Activated CD4-positive, alpha-beta T cell treated with anti-CD3 and anti-CD28 coated beads for 1 hour (primary cell): ENCODE measurements at places on chromosomes 16 and 17.

DNA sequence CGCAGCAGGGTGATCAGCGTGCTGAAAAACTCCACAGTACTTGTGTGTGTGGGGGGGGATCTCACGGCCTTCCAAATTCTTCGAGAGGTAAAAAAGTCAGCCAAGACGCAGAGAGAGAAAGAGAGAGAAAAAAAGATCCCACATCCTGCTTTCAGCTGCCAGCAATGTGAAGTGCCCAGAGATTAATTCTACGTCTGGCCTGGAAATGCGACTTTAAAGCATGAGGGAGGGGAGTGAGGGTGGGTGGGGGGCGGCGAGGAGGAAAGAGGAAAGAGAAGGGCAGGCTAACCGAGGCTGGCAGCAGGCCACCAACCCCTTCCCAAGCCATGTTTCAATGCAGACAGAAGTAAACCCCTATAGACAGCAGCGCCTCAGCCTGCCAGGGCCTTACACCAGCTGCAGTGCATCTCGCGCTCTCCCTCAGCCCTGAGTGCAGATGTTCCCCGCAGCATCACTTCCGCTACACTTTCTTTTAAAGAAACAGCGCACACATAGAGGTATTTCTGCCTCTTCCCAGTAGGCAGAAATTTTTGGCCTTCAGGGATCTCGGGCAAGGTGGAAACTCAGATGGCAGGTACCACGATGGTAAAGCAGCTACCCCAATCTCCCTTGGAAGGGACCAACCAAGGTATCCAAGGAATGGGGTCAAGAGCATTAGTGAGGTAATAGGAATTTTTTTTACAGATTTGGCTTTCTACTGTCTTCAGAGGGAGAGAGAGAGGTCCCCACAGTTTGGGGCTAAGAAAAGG, 87.8 kb downstream of the SMG6 start:
- peak; percentile 48 for DNase-seq

DNA sequence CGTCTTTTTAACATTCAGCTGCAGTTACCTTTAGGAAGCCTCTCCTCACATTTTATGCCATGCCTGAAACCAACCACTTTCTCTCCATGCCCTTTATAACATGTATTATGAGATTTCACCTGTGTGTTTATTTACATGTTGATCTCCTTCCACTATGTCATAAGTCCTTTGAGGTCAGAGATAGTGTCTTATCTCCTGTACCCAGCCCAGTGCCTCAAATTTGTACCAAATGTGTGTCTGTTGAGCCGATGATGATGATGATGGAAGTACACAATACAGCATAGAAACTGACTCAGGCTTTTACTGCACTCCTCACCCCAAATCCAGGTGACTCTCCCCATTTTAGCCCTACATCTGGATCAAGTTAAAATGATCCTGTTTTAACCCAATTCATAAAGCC, 179.5 kb upstream of the CACNG5 start:
- DNase-seq: no peak

DNA sequence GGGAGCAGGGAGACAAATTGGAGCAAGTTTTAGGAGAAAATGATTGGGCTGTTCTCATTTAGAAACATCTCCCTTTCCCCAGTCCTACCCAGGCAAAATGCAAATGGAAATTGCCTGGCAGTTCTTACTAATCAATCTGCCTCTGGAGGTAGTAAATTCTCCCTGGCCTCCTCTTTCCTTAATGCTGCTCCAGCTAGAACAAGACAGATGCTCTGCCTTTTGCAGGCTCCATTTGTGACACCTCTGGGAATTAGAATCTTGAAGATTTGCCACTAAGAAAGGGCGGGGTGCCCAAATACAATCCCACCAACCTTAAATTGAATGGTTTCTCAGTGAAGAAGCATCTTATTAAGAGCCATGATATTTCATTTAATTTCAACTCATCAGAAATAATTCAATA, 377.7 kb upstream of the CDH11 start:
- no peak for DNase-seq

GRCh38 chr17:4938688-4939545, 929 bp downstream of the SLC25A11 start:
- no peak for DNase-seq

- DNase-seq: no peak
Measured at GRCh38 chr17:47996201-47996600, 25.3 kb downstream of the CDK5RAP3 start.

DNA sequence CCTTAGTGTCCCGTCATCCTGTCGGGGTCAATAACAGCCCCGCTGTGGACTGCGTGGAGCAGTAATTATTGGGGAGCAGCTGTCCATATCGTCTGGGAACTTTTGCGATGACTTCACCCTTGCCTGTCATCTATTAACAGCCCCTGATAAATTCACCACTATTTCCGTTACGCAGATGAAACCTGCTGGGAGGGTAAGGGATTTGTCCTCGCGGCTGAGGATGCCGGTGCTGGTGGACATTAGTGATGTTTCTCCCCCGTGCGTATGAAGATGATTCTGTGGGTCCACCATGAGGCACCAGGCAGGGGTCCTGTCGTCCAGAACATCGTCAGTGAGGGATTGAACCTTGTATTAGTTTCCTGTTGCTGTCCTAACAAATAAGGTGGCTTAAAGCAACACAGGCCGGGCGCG, 1.0 kb downstream of the FLYWCH2 start:
- DNase-seq: no peak

DNA sequence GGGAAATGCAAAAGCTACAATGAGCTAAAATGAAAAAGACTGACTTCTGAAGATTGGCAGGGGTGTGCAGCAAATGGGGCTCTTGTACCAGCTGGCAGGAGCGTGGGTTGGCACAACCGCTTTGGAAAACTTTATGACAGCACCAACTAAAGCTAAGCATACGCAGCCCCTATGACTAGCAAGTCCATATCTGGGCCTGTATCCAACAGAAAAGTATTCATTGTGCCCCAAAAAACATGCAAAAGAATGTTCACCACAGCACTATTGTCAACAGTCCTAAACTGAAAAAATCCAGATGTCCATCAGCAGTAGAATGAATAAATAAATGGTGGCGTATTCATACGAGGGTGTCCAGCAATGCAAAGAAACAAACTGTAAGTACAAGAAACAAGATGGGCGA, 22.6 kb upstream of the ITGA3 start:
- DNase-seq: no peak

DNA sequence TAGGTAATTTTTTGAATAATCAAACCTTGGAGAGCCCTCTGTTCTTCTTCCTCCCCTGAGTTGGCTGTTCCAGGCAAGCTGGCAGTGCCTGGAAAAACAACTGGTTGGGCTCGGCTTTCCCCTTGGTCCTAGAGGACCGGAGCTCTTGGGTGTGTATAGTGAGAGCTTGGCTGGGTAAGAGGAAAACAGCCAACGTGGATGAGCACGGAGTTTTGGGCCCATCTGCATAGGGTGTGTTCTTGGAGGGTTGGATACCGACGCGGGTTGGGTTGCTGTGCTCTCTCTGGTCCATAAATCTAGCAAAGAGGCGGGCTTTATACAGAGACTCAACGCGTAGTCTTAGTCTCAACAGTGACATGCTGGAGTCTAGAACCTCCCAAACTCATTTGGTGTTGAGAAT, 23.2 kb downstream of the ITGB3 start:
- DNase-seq: no peak

DNA sequence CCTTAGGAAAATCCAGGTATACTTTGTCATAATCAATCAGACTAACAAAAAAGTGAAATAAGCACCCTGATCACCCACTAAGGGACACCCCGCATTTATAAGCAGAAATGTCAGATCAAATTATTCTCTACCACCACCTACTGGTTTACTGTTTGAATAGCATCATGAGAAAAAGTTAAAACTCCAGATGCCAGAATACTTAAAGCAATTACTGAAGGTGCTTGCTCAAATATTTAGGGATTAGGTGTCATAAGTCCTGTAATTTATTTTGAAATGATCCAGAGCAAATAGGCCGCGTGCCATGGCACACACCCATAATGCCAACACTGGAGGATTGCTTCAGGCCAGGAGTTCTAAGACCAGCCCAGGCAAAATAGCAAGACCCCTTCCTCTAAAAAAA, 2.3 kb downstream of the TOP2A start:
- DNase-seq: no peak

DNA sequence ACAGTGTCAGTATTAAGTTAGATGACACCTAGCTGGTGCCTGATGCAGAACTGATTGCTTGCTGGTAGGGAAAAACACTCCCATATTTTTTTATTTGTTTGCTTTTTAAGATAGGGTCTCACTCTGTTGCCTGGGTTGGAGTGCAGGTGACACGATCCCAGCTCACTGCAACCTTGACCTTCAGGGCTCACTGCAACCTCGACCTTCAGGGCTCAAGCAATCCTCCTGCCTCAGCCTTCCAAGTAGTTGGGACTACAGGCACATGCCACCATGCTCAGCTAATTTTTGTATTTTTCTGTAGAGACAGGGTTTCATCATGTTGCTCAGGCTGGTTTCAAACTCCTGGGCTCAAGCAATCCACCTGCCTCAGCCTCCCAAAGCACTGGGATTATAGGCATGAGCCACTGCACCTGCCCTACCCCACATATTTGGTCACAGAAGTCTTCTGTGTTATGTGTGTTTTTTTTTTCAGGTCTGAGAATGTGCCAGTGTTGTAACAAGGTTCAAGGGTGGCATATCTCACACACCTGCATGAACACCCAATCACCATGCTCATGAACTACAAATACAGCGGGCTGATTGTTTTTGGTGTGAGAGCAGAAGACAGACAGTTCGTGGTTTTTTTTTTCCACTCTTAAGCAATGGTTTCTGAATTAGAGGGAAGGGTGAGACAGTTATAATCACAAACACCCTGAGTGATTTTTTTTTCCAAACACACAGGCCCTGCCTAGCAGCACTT, 22.8 kb downstream of the SPAG9 start:
- no peak for DNase-seq

DNA sequence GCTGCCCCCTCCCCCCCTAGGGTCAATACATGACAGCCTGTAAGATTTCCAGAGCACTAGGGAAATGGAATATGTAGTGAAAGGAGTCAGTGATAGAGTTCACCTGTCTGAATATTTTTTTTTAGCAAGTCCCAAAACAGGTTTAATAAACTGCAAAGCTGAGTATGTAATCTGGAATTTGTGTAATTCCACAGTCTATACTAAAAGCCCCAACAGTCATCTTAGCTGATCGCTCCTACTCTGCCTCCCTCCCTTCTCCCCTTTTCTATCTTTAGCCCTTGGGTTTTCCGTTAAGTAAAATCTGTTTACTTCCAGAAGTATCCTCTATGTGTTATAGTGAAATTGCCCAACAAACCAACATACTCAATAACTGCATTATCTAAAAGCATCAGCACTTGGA, 3.5 kb downstream of the CDH13 start:
- DNase-seq: no peak

DNA sequence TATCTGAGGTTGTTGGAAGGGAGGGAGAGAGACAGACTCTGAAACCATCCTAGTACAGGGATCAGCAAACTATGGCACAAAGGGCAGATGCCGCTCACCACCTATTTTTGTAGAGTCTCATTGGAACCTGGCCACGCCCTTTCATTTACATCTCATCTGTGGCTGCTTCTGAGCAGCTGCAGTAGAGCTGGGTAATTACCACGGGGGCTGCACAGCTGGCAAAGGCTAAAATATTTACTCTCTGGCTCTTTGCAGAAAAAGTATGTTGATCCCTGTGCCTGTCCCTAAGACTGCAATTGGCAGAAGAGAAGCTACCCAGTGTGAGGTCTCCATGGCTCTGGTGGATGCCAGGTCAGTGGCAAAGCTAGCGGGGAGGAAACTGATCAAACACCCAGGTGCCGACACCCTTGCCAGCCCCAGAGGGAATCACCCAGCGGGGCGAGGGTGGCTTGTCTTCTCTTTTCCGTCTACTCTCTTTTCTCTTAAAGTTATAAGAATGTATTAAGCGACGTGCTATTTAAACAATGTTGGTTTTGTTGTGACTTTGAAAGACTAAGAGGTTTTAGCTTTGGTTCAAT, 14.0 kb downstream of the CEP295NL start:
- no peak for DNase-seq

DNA sequence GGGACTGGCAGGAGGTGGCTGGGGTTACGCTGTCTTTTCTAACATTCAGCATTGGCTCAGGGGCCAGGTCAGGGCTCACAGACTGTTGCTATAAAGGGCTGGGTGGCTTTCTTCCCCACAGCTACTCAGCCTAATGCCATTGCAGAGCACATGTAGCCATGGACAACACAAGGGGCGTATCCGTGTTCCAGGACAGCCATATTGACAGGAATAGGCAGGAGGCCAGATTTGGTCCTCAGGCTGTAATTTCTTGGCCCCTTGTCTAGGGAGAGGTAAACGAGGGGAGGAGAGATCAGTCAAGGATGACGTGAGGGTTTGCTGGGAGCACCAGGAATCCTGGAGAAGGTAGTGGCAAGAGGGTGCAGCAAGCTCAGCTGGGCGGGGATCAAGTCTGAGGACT, 21.2 kb upstream of the MYO15B start:
- no peak for DNase-seq

- DNase-seq: no peak
Measured at GRCh38 chr17:74194682-74195081, 8.8 kb upstream of the RPL38 start.

GRCh38 chr16:74936902-74937560, 47.9 kb downstream of the WDR59 start:
- no peak for DNase-seq

DNA sequence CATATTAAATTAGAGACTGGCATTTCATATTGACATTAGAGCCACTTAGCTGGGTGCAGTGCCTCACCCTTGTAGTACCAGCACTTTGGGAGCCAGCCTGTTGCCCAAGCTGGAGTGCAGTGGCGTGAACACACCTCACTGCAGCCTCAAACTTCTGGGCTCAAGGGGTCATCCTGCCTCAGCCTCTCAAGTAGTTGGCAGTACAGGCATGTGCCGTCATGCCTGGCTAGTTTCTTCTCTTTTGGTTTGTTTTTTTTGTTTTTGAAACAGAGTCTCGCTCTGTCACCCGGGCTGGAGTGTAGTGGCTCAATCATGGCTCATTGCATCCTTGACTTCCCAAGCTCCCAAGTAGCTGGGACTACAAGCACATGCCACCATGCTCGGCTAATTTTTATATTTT, 8.7 kb downstream of the PPM1E start:
- no peak for DNase-seq

DNA sequence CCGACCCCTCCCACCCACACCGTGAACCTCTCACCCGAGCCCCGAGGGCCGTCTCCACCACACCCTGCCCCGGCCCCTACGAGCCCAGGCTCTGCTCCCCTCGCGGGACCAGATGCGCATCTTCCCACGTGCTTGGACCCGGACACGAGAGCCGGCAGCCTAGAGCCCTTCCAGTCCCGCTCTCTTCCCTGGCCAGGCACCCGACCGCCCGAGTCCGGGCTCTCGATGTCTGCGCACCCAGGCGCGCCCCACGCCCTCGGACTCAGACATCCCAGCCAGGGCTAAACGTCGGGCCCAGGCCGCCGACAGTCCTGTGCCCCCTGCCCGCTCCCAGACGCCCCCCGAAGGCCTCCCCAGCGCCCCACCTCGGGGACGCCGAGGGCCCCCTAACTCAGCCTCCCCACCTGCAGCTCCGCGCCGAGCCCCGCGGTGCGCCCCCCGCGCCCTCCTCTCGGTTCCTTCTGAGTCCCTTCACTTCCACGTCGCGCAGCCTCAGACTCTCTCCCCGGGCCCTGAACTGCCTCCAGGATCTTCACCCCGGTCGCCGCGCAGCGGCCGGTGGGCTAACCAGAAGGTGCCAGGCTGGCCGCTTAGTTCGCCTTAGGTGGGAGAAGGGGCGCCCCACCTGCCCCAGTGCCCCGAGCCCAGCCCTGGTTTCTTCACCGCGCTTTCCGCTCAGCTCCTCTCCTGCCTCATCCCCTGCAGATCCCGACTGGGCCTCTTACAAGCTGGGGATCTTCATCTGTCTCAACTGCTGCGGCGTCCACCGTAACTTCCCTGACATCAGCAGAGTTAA, 688 bp downstream of the ADAP2 start:
- no peak for DNase-seq

GRCh38 chr17:42806249-42806648, 7.6 kb downstream of the CNTD1 start:
- no peak for DNase-seq

GRCh38 chr17:52383493-52384100, 225.1 kb upstream of the CA10 start:
- no peak for DNase-seq
